ENCODE measurements at places on chromosomes 4 and X.
A peak's percentile ranks its signal among the peaks of the same experiment; 100 is the strongest.

DNA sequence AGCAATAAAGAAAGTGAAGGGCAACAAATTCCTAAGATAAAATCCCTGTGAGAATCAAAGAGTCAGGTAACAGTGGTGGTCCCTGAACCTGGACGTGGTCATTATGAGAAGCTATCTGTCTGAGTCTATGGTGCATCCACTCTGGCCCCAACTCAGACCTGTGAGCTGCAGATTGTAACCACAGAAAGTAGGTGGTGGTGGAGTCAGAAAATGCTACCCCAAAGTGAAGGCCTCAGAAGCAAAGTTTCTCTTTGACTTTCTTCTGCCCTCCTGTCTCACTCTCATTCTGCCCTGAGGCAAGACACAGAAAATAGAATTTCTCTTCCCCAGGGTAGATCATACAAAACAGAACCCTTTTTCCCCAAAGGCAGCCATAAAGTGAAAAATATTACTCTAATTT is 84.1 kb upstream of the NEIL3 start:
- no peak for DNase-seq

DNA sequence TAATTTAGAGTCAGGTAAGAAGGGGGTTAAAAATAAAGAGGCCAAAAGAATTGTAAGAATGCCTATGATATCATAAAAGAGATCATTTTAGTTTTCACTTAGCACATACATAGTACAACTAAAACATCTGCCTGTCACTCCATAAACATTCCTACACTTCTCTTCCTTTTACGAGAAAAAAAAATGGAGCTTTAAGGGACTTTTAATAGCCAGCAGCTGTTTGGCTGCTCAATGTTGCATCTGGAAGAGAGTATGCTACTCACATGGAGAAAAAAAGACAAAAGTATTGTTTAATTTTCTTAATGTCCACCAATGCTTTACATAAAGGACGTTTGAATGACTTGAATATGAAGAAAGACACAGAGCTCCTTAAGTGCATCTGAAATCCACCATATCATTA is 48.7 kb upstream of the TNIP3 start:
- DNase-seq, result no peak

GRCh38 chr4:138400066-138400465 is 157.9 kb upstream of the SLC7A11 start:
- no peak for DNase-seq

DNA sequence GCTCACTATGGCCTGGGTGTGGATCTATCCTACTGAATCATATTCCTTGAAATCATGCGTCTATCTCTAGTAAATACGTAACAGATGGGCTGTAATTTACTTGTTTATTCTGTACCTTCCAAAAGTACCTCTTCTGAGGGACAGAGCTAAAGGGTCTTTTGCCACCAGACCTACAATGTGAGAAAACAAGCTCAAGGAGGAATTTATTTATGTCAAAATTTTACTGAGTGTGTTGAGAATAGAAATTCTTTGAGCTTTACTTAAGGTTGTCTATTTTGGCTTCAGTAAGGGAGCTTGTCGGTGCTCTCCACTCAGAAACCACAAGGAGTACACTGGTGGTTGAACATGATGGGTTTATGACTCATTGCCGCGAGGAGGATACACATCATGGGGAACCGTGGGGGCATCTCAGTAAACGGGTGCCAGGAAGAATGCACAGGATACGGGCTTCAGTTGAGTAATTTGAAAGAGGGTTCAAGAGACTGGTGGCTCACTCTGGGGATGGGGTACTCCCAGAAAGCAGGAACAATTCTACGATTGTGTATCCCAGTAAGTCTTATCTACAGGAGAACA is 3.0 kb downstream of the ANK2 start:
- no peak for DNase-seq

DNA sequence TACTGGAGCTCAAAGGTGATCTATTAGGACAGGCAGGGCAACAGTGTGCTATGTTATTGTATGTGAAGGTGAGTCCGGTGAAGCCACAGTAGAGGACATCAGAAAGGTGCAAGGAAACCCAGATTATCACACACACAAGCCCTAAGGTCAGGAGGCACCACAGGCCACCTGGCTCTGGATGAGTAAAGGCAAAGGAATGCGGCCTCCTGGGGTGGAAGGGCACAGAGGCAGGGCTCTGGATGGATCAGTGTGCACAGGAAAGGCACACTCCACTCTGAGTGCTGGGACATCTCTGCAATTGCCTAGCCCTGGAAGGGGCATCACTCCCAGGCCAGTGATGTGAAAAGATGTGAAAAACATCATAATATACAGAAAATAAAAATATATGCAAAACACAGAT is 683.5 kb downstream of the TRIML1 start:
- no peak for DNase-seq

- no peak for DNase-seq
Observed at GRCh38 chr4:176357359-176358082, 37.8 kb downstream of the SPCS3 start.

GRCh38 chr4:141647966-141648365 is 11.6 kb downstream of the IL15 start:
- DNase-seq, result no peak

GRCh38 chrX:28010875-28011274 is 29.6 kb upstream of the DCAF8L1 start:
- no peak for DNase-seq

DNA sequence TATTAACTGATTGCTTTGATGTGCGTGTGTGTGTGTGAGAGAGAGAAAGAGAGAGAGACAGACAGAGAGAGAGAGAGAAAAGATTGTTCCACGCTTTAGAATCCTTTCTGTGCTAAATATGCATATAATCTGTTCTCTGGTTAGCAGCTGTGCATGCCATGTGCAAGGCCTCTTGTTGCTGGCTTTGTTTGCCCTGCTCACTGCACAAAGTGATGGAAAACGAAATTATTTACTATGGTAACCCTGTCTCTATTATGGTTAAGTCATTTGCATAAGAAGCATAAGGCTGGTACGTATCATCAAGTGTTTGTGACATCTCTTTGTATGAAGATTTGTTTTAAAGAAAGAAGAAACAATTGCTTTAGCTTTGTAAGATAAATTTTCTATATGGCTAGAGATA is 190.2 kb upstream of the POF1B start:
- no peak for DNase-seq

DNA sequence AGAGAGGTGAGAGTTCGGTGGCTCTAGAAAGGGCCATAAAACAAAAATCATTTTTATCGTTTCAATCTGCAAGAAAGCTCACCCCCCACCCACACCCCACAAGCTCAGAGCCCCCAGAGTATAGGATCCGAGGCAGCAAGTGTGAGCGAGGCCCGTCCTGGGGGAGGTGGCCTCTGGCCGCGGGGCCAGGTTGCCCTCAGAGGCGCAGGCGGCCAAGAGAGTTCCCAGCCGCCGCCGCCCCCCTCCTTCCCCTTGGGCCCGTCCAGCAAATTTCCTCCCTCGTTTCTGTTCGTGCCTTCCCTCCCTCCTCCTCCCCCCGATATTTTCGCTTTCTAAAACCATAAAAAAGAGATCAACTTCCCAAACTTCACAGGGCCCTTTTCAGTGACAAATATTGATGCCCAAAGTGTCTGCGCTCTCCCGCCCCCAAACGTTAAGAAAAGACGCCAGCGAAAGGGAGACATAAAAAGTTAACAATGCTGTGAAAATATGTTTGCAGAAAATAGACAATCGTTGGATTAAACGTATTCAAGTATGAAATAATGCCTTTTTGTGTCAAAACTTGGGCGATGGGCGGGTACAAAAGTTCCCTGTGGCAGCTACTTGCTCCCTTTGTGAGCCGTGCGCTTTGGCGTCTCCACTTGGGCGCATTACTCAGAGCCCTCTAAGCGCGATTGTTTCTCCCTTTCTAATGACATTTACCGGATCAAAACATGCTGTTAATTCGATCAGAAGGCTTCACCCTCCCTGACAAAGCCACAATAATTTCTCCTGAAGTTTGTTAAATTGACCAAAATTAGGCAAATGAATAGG is 1.1 kb upstream of the HELT start:
- DNase-seq, result no peak

- DNase-seq, result no peak
Observed at GRCh38 chr4:121421594-121421993, 40.8 kb upstream of the QRFPR start.

GRCh38 chr4:81607950-81608349 is 136.2 kb upstream of the RASGEF1B start:
- DNase-seq, result peak; percentile 62

- DNase-seq, result no peak
Observed at GRCh38 chr4:48944756-48945241, 38.2 kb upstream of the OCIAD2 start.

DNA sequence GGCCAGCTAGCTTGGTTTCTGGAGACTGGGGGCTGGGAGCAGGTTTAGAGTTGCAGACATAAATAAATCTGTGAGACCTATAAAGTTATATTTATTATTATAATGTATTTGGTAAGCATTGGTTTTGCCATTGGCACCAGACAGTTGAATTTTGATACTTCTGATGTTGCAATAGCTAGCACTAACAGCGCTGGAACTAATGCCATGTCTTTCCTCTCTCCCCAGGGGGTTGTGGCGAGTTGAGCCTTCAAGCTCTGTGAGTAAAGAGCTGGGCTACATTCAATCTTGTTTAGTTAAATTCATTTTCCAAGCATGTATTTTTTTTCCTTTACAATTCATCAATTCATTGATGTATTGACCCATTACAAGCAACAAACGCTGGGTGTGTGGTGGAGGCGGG is 358.7 kb upstream of the NR3C2 start:
- DNase-seq, result no peak

- no peak for DNase-seq
Observed at GRCh38 chr4:21384609-21385008, 564.0 kb downstream of the KCNIP4 start.

DNA sequence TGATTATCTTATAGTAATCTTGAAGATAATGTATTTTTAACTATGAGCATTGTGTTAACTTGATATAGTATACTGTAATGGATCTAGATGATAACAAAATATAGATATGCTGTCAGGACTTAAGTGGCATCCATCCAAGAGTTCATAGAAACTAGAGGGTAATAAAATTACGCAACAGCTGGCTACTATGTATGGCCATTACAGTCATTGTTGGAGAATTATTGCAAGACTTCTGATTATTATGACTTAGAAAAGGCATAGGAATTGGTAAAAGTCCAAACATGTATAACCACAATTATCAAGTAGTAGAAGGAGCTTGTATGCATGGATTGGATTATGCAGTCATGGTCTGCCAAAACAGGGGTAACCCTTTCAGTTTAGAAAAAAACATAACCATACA is 9.5 kb downstream of the OGT start:
- peak; percentile 20 for DNase-seq

DNA sequence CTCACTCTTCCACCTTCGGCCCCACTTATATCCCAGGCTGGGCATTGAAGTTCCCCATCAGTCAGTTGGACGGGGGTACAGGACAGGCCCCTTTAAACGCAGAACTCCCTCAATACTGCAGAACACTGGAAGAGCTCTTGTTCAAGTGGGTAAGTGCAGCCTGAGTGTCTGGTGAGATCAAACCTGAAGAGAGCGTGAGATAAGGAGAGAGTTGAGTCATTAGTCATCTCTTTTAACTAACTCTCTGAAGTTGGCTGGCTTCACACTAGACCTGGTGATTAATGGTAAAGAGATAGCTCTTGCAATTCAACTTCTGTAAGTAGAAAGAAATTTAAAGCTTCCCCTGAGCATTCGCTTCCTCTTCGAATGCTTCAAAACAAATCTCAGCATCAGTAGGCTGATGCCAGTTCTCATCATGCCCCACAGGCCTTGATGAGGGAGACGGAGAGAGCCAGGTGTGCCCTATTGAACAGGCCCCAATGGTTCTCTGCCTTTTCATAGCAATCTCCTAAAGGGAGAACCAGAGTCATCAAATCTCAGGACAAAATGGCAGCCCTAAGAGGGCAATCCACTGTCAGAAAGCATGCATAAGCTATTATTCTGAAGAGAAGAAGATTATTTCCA is 41.0 kb upstream of the JADE1 start:
- peak; percentile 12 for DNase-seq

- no peak for DNase-seq
Observed at GRCh38 chr4:17552427-17552826, 24.6 kb upstream of the LAP3 start.

- DNase-seq, result no peak
Observed at GRCh38 chrX:131477498-131477897, 66.4 kb upstream of the OR13H1 start.

DNA sequence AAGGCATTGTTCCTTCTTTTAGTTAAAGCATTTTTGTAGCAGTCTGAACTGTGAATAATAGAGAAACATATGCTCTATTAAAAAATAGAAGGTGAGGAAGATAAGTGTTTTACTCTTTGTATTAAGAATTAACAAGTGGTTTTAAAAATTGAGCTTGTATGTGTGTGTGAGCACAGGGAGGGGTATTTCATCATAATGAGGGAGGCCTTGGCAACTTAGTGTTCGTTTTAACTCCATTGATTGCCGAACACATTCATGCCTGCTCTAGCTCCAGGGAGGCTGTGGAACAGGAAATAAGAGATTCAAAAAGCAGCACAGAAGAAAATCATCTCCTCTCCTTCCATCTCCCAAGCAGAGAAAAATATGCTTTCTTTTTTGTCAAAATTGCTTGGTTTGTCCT is 14.8 kb downstream of the SHROOM3 start:
- no peak for DNase-seq

DNA sequence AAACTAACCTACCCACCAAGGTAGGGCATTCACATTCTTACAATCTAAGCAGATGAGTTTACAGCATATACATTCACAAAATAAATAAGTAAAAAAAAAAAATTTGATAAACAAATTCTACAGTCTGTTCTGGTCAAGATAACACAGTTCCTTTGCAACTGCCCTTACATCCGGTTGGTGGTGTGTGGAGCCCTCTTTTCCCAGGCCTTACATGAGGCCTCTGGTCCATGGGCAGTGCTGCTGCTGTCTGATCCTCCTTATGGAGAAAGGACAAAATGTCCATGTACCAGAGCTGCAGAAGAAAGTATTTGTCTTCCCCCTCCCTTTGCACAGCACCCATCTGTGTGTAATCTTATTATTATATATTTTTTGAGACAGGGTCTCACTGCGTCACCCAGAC is 2.2 kb upstream of the SEPTIN11 start:
- DNase-seq, result peak; percentile 40

DNA sequence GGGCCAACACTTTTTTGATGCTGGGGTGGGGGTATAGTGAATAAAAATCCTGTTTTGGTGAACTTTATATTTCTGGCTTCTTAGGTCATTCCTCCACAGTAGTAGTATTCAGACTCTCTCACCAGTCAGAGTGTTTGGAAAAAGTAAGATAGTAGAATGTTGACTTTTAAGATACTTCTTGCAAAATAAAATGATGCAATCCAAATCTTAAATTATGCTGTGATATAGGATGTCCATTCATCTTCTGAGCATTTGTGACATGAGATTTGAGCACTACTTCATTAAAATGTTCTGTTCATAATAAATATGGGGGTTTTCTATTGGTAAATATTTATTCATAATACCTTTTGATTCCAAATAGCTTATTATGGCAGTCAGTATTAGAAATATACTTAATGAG is 70.1 kb downstream of the BMP2K start:
- DNase-seq, result no peak

- no peak for DNase-seq
Observed at GRCh38 chrX:6782831-6783230, 247.9 kb upstream of the VCX3A start.

All from RKO (cell line).